ENCODE measurements at places on chromosomes 7 and 10. TPM values are rescaled to one million over a fixed set of nuclear protein-coding genes. Genes with fewer than 3 reads are reported as not detected.

GRCh38 chr7:15609287-15609686 lies 47.5 kb upstream of the AGMO start:
- no peak for DNase-seq

The KLLN gene
- 0.66 TPM for total RNA-seq

GRCh38 chr10:3774018-3774813 lies 10.8 kb downstream of the KLF6 start:
- peak; percentile 70 for DNase-seq

DNA sequence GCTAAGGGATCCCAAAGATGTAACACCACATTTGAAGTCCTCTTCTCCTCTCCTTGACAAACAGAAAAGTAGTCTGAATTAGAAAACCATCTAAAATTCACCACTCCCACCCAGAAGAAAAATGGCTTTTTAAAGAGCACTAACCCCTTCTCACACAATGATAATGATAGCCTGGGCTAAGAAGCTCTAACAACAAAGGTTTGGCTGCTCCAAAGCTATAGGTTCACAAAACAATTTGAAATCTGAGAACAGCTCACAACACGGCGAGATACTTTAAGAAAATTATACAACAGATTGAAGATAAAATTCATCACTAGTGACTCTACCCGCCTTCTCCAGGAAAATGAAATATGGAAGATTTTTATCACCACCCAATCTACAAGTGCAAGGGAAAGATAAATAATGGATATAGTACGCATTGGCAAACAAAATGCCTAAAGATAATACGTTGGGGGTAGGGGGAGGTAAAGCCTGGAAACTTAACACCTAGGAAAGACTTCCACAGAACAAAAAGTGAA lies 7.4 kb downstream of the ITGB1 start:
- DNase-seq: no peak

The CPVL gene
- 0.51 TPM for total RNA-seq

GRCh38 chr10:110789604-110790433 lies 81.9 kb upstream of the PDCD4 start:
- no peak for DNase-seq

DNA sequence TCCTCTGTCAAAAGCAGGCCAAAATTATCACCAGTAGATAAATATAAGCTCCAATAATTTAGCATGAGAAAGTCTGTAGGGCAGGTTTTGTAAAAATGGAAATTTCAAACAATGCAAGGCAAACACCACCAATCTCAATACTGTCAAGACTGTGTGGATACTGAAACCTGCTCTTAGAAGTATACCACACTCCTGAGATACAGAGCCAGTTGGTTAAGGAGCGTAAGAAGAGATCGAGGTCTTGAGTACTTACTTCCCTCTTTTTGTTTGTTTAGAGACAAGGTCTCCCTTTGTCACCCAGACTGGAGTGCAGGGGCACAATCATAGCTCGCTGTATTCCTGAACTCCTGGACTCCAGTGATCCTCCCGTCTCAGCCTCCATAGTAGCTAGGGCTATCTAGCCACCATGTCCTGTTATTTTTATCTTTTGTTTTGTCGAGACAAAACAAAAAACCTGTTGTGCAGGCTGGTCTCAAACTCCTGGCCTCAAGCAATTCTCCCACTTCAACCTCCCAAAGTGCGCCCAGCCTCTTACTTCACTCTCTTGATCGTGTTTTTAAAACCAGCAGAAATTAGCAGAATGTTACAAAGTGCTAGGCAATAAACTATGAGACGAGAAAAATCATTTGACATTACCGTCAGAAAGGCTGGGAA lies 205.7 kb downstream of the PARD3 start:
- no peak for DNase-seq

The MNX1 gene
- total RNA-seq: not detected

The ZCCHC24 gene
- total RNA-seq: 44.4 TPM

The PAPOLB gene
- total RNA-seq: under 0.01 TPM

The GHRHR gene
- total RNA-seq: not detected

GRCh38 chr7:38312821-38313220 lies 39.4 kb upstream of the TARP start:
- no peak for DNase-seq
